ENCODE measurements at places on chromosomes 5 and 9.

GRCh38 chr5:65563777-65564176, 681 bp downstream of the PPWD1 start:
- DNase-seq = no peak

DNA sequence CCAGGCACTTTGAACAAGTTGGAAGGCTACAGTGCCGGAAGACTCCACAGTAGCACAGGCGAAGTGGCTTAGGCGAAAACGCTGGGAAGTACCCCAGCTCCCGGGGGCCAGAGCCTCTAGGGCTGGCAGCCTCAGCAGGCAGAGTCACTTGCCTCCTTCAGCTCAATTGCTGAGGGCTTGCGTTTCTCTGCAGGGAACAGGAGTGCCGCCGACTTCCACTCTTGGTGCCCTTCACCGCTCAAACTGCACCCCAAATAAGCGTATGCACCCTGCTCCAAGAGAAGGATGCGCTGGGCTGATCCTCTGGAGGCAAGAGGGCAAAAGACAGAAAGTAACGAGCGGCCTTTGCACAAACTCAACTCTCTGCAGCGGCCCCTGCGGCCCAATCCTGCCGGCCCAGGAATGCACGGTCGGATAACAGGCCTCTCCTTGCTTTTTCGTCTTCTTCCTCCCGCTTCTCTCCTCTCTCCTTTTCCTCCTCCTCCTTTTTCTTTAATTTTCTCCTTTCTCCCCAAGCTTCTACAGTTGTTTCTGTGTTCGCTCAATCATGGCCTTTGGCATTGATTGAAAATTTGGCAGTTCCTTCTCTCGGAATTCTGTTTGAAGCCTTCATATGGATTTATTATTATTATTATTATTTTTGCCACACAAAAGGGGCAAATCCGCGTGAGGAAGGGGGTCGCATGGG, 1.1 kb upstream of the S1PR3 start:
- no peak for DNase-seq

- DNase-seq = no peak
These were observed 100.6 kb upstream of the NREP start for GRCh38 chr5:111857623-111858022.

DNA sequence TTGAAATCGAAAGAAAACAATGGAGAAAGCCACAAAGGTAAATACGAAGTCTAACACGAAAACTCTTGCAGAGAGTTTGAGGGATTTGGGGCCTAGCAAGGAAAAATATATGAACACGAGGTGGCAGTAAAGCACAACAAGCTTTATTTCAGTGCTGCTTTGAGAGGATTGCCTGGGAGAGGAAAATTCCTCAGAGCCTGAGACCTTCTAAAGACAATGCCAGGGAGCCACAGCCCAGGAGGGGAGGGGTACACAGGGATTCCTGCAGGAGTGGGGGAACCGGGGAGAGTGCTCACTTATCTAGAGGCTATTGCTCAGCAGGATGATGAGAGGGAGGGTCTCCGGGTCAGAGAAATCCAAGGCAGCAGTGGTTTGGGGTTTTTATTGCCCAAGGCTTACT, 134.9 kb upstream of the ADCY2 start:
- DNase-seq = peak; percentile 24

GRCh38 chr5:32312197-32312594, 543 bp downstream of the MTMR12 start:
- DNase-seq = peak; percentile 73

DNA sequence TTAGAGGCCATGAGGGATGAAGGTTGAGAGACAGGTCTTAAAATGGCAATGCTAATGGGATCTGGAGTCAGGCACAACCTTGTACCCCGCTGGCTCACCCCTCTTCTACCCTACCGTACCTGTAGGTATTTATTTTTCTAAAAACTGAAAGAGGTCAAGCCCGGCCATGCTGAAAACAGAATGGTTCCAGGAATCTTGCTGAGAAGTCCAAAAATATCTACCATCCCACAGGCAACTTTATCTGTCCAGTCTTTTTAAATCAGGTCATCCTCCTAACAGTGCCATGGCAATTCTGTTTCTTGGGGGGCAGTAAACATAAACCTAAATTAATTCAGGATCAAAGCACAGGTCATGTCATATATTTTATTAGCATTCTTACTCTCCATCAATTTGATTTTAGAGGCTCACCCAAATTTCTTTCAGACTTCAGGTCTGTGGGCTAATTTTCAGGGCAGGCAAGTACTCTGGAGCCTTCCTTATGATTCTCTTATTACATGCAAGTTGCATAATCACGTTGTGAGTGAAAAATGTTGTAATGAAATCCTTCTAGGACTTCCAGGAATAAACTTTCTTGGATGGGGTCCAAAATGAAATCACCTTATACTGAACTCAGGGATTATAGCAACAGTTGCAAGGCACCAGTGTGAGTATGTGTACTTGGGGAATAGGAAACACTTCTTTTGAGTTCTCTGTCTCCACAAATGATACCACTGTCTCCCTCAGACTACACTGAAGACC, 102.7 kb upstream of the NREP start:
- no peak for DNase-seq

- no peak for DNase-seq
These were observed 526 bp upstream of the CD14 start for GRCh38 chr5:140633501-140633900.

DNA sequence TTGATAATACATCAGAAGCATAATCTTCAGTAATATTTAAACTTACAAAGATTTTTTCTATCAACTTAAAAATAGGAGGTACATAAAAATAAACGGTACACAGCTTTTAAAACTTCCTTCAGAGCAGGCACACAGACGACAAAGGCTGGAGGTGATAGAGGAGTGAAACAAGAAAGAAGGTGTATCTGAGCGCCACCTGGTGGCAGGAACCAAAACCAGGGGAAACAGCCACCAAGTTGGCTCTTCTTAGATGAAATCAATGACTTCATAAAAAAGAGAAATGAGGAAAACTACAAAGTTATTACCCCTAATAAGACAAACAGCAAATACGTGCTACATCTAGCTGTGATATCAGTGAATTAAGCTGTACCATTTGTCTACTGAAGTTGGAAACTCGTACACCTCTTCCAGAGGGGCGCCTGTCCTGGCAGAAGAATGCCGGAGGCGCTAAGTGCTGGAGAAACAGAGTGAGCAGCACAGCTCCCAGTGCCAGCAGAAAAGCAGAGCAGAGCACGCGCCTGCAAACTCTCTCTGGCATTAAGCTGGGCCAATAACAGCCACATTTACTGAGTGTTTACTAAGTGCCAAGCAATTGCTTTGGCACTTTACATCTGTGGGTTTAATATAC, 85.9 kb downstream of the SETX start:
- peak; percentile 70 for DNase-seq

GRCh38 chr9:116736399-116737151, 49.5 kb downstream of the TRIM32 start:
- DNase-seq = no peak

DNA sequence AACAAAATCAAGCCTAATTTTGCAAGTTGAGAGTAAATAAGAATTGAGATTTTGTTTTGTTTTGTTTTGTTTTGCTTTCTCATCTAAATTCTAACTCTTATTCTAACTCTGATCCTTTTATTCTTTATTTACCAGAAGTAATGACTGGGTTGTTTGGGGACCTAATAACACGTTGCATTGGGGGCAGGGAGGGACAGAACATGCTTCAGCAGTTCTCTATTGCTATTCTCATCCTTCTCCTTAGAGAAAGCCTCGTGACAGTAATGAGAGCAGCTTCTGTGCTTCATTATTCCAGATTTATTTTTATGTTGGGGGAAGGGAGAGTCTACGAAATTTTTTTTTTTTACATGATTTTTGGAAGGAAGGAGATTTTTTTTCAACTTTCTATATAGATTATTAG, 21.1 kb downstream of the CPEB4 start:
- peak; percentile 57 for DNase-seq

- DNase-seq = no peak
These were observed 30.4 kb downstream of the ELP1 start for GRCh38 chr9:108903420-108904103.

DNA sequence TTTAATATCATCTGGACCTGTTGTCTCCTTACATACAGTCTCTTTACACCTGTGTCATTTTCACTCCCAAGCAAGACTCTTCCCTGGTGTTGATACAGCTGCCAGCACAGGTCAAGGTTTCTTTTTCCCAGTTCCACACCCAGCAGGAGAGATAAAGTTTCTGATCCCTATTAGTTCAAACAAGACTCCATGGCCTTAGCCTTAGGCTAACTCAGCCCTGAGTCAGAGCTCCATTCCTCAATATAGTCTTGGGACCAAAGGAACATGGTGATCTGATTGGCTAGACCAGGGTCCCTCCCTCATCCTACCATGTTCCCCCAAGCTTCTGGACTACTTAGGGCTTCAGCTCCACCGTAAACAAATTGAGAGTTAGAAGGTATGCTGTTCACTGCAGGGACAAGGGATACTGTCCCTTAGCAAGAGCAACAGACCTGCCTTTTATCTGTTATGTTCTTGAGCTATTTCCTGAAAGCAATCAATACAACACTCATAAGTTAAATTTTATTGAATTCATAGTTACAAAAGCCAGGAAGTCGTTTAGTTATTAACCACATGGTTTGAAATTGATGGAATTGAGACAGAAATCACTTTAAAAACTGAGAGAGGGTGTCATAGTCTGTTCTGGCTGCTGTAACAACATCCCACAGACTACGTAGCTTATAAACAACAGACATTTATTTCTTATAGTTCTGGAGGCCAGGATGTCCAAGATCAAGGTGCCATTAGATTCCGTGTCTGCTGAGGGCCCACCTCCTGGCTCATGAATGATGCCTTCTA, 20.5 kb downstream of the SLC1A1 start:
- DNase-seq = no peak

DNA sequence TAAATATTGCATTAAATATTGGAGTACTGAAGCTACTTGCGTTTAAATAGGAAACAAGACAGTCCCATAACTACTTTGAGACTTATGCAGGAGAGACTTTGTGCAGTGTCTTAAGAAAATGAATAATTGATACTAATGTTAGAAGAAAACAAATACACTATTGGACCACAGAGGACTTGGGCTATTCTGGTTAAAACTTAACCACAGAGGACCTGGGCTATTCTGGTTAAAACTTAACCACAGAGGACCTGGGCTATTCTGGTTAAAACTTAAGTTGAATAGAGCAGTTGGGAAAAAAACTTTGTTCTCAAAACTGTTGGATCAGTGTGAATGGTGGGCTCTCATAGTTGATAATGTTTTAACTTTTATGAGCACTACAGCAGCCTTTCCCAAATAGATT, 141.7 kb downstream of the WDR70 start:
- no peak for DNase-seq

DNA sequence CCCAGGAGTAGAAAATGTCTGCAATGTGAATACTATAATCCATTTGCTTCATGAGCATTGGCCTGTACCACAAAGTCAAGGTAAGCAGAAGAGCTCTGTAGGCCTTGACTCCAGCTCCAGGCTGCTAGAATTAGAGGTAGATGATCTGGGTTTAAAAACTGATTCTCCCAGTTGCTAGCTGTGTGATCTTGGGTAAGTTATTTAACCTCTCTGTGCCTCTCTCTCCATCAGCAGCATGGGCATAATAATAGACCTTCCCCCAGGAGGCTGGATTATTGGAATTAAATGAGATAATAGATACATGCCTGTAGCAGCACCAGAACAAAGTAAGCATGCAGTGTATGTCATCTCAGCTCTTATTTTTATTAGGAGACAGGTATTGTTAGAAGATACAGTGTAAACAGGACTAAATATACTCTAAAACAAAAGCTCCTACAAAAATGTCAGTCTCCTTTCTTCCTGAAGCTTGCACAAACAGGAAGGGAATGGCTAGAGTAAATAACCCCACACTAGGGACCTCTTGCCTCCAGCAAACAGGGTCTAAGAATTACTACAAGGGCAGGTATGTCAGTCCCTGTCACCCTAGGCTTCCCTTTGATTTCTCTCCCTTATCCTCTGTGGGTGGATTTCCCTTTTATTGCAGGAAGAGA, 57.5 kb downstream of the PSAT1 start:
- DNase-seq = no peak

GRCh38 chr5:50766462-50766861, 100.0 kb downstream of the PARP8 start:
- DNase-seq = no peak

- no peak for DNase-seq
These were observed 11.8 kb downstream of the TBC1D13 start for GRCh38 chr9:128798896-128799295.

DNA sequence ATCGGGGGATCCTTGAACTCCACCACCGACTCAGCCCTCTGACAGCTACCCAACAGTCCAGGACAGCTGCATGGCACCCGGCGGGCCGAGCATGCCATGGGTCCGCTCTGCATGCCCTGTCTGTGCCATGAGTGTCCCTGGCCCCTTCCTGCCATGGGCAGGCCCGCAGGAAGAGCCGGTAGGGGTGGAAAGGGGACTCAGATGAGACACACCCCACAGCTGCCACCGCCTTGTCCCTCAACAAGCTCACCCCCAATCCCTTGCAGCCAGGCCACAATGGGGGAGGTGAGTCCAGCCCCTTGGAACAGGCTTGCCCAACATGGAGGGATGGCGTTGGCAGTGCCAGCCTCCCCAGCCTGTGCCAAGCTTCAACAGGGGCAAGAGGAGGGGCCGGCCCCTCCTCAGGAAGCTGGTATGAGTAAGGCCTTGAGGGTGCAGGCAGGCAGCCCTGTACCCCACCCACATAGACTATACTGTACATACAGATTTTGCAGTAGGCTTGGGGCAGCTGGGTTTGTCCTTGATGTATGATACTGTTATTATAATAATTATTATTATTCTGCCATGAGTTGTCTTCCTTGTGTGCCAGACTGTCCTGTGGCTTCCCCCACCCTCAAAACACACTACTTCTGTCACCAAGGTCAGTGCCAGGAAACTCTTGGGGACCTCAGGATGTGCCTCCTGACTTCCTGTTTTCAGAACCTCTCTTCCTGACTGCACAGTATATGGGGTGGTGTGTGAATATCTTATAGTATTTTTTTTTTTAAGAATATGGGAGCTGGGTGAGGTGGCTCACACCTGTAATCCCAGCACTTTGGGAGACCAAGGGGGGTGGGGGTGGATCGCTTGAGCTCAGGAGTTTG, 12.0 kb upstream of the SLC34A1 start:
- no peak for DNase-seq

DNA sequence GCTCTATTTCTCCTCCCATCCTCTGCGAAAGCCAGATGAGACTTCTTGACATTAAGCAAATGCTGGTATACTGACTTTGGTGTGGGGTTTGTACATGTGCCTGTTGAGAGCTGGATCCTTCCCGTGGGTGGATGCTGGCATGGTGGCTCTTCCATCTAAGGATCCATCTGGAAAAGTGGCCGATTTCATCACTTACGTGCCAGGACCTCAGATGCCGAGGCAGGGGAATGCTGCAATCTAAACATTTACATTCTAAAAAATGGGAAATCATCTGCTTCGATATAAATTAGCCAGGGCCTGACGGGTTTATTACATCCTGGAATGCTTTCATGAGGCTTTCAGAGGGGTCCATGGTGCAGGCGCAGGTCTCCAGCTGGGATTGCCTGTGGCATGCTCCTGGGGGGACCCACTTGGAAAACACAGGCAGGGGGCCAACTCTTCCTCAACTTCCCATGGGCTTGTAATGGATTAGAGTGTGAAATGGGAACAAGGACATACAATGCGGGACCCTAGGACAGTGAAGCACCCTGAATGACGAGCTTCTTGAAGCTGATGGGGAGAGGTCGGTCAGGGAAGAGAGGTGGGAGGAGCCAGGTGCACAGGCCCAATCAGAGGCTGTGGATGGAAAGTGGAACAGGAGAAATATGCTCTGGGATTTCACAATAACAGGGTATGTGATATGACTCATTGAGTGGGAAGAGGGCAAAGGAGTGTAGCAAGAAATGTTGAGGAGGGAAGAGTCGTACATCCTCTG, 105.5 kb upstream of the PITX1 start:
- DNase-seq = no peak
